ENCODE measurements at places on chromosomes 7 and 10.

GRCh38 chr7:12211054-12211710, at the start of gene TMEM106B:
Gene TMEM106B (plus strand): TSS chr7:12211294. CDS start chr7:12214811, 3,517 bp downstream.
- DNase-seq = peak; percentile 96

GRCh38 chr10:88850712-88851111, 932 bp downstream of the ANKRD22 start:
- DNase-seq = no peak

DNA sequence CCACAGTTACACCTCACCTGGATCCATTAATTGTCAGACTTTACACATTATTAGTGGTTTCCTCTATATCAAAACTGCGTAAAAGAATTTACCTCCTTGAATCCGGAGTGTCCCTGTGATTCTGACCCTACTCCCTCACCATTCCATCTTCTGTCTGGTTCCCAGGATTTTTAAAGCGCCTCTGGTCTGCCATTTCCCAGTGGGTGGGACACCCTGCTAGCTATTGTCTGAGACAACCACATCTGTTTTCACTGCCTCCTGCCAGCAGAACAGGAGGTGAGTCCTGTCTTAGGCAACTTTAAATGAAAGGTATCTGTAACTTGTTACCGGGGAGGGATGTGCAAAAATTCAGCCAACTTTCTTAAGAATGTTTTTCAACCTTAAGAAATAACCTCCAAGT, 2.3 kb downstream of the MACROH2A2 start:
- DNase-seq = no peak

- DNase-seq = no peak
Measured at GRCh38 chr10:78413076-78414055, 379.7 kb downstream of the RPS24 start.

GRCh38 chr7:133789974-133790373, 337.2 kb upstream of the LRGUK start:
- DNase-seq = peak; percentile 43

GRCh38 chr10:7941576-7941975, 112.9 kb upstream of the GATA3 start:
- no peak for DNase-seq

- no peak for DNase-seq
Measured at GRCh38 chr10:7649673-7650300, 17.0 kb downstream of the ITIH5 start.
